ENCODE measurements at places on chromosomes 3 and 15. TPM values are rescaled to one million over a fixed set of nuclear protein-coding genes. Genes with fewer than 3 reads are reported as not detected.

The RBM5 gene
- not detected for polyA plus RNA-seq

The CHRFAM7A gene
- polyA plus RNA-seq, result 2.4 TPM

The CCDC12 gene
- polyA plus RNA-seq, result 36.9 TPM

The FAM81A gene
- polyA plus RNA-seq, result 1.0 TPM

- DNase-seq, result no peak
Measured at GRCh38 chr15:51484781-51485180, 137.8 kb downstream of the DMXL2 start.

DNA sequence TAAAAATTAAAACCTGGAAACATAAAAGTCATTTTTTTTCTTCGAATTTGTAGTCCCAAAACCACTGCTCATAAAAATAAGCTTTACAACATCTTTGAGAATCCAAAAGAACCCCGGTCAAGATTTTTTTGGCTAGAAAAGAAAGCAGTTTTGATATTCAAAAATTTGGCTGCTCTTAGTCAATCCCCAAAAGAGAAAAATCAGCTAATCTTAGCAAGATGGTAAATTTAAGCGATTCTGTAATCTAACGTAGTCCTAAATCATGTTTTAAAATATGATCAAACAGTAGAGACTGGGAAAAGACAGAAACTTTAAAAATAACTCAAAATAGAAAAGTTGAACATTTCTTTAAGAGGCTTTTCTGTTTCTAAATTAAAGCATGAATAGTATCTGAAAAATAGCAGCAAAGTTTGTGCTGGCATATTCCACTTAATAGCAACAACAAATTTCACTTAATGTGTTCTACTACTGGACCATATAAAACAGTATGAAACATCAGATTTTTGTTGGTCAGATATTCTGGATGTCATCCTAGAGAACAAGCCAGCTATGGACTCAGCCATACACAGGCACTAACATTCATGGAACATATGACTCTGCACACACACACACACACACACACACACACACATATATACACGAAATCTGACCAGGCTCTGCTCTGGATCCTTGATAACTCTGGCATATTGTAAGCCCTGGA, 19.1 kb upstream of the NR2F2 start:
- DNase-seq, result no peak

GRCh38 chr3:7382293-7383010, 521.5 kb downstream of the GRM7 start:
- no peak for DNase-seq

DNA sequence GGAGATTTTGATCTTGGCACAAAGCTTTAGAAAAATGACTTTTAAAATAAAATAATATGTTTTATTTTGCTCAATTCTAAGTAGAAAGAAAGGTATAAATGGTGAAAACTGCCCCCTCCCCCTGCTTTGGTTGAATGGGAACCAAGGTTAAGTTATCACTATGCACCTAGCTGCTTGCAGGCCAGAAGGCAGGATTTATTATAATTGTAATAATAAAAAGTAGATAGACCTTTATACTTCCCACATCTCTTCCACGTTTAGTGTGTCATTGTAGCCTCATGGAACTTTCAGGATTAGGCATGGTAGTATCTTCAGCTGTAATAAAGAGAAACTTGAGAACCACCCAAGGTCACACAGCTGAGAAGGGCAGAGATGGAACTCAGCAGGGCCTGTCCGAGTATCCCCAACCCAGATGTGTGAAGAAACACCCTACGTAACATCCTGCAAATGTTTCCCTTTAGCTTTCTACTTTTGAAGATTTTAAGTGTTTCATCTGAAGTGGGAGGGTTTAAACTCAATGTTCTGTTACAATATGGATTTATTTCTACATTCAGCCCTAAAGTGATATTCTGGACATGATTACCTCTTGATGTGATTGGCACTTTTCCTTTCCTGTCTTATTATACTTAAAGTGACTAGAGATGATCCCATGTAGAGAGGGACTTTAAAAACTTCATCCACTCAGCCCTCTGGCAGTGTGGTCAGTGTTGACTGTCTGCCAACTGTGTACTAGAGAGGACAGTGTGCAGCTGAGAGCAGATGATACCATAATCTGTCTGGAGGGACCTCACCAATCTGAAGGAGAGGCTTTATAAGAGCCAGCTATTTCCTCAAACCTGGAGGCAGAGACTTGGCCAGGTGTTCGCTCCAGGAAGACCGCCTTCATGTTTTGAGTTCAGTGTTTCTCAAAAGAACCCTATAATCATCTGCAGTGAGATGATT, 282.5 kb upstream of the TRIM42 start:
- no peak for DNase-seq

- no peak for DNase-seq
Measured at GRCh38 chr3:105956306-105956705, 87.5 kb upstream of the CBLB start.

GRCh38 chr3:55486101-55486856, 827 bp downstream of the WNT5A start:
- peak; percentile 70 for DNase-seq

DNA sequence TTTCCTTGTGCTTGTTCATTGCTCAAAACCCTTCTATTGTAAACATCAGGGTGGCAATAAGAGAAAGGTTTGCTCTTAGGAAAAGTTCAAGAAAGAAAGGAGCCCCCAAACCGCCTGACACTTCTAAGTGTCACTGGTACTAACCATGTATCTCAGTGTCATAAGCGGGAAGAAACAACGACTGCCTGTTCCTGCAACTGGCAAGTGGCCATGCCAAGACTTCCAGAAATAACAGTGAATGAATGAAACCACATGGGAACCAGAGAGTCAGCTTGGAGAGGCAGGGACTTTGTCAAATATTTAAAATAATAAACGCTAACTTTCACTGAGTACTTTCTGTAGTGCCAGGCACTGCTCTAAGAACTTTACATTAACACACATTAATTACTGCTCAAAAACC, 1.1 kb downstream of the PLSCR2 start:
- DNase-seq, result no peak

DNA sequence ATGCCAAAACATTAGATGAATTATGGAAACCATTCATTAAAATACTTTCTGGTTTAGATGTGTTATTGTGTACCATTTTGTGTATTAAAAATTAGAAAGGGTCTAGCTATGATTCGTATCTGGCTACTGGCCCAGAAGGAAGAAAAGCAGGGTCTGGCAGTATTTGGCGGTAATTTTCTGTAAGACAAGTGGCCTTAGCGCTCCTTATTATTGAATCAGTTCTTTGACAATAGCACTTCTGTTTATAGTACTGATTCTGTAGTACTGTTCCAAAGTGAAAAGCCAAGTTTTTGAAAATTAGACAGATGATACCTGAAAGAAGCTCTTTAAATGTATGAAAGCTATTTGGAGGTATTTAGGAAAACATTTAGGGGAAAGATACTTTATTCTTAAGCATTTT, 10.2 kb downstream of the GLCE start:
- DNase-seq, result no peak

GRCh38 chr3:111352585-111352984, 189.4 kb upstream of the CD96 start:
- DNase-seq, result no peak

GRCh38 chr15:42413920-42414319, 54.6 kb downstream of the CAPN3 start:
- DNase-seq, result no peak

Data from muscle of arm (tissue), 14 donors.